GM23248 (cell line): ENCODE measurements at places on chromosomes 5 and 9. TPM values are rescaled to one million over a fixed set of nuclear protein-coding genes. Genes with fewer than 3 reads are reported as not detected.
A peak's percentile ranks its signal among the peaks of the same experiment; 100 is the strongest.

DNA sequence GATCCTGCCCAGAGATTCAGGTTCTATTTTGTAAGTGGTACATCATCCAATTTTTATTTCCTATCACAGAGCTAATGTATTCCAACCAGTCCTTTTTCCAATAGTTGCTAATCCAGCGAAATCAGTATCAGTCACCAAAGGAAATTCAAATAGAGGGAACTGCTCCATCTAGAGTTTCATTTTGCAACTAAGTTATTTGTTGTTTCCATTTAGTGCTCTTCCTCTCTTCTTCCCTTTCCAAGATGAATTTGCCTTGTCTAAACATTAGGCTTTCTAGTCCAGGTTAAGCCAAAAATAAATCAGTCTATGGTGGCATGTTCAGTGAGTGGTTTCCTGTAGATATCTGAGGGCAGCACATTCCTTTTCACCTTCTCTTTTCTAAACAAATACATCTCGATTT lies 79.8 kb upstream of the SPATA31D4 start:
- DNase-seq = peak; percentile 54

RAB24 gene
- 26.6 and 28.9 TPM in 2 replicates for polyA plus RNA-seq

DNA sequence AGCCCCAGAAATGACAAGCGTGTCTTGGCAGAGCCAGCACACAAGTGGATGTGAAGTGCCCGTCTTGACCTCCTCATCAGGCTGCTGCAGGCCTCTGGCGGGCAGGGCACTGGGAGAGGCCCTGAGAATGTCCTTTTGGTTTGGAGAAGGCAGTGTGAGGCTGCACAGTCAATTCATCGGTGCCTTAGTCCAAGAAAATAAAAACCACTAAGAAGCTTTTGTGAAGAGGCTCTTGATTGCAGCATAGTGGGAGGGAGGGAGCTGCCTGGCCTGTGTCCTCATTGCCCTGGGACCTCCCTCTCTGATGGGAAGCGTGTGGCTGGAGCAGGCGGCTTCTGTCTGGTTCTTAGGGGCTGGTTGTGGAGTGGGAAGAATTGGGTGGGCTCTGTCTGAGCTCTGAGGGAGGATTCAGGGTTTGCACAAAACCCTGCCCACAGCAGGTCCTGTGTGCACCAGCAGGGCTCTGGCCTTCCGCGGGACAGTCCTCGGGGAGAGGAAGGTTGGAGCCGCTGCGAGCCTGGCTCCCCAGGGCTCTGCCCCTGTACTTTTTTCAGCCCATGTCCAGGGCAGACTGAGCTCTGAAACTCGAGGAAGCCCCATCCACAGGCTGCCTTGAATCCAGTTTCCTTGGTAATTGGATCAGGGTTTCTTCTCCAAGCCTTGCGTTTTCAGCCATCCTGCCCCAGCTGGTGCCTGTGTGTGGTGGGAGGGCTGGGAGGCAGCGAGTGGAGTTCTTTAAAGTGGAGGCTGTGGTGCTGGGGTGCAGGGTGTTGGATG lies 1.1 kb downstream of the HRCT1 start:
- DNase-seq = peak; percentile 90

BARHL1 gene
- not detected in 2 replicates for polyA plus RNA-seq

RFX3 gene
- 0.80 and 1.2 TPM in 2 replicates for polyA plus RNA-seq

GRCh38 chr9:76642701-76643209 lies 121.5 kb upstream of the PCA3 start:
- no peak for DNase-seq

- DNase-seq = no peak
Measured at GRCh38 chr5:148343046-148343407, 7.7 kb downstream of the SPINK9 start.

DNA sequence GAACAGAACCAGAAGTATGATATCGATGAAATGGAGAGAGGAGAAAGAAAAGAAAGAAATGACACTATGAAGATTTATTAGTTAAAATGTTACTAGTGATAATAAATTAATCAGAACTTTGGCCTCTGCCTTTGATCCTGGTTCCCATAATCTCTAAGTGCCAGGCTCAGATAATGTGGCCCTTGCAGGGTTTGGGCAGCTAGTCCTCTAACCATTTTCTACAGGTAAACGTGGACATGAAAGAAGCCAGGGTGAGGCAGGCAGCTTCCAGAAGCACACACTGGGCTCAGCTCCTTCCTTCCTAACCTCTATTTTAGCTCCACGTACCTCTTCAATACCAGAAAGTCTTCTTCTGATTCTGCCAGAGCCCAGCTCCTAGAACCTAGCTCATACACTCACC lies 30.6 kb downstream of the SYK start:
- DNase-seq = no peak

PLAA gene
- polyA plus RNA-seq = 26.3 and 27.8 TPM in 2 replicates

OLFM1 gene
- polyA plus RNA-seq = 31.4 TPM in 2 replicates

- DNase-seq = peak; percentile 89
Measured at GRCh38 chr5:158406884-158407823, 548.2 kb upstream of the CLINT1 start.

PCDHAC1 gene
- polyA plus RNA-seq = not detected in 2 replicates

DNA sequence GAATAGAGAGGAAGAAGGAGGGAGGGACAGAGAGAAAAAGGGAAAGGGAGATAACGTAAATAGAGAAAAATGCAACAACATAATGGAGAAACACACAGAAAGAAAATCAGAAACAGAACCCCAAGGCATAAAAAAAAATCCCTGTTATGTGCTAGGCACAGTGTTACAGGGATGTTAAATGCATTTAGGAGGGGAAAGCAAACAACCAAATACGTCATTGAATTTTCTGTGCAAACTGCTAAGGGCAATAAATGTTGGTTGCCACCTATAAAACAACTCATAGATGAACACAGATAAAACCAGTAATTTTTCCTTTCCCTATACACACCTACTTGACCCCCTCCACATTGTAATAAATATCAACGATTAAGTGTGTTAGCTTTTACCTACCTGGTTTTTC lies 51.3 kb upstream of the ASTN2 start:
- DNase-seq = no peak

DNA sequence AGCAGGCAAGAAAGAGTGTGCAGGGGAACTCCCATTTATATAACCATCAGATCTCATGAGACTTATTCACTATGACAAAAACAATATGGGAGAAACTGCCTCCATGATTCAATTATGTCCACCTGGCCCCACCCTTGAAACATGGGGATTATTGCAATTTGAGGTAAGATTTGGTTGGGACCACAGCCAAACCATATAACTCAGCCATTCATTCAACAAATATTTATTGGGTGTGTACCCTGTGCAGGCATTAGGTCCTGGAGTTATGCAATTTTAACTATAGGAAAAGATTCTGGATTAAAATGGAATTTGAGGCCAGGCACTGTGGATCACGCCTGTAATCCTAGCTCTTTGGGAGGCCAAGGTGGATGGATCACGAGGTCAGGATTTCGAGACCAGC lies 124.2 kb upstream of the GAS1 start:
- DNase-seq = no peak

GRCh38 chr5:129930221-129930620 lies 26.0 kb downstream of the CHSY3 start:
- DNase-seq = no peak
